CD4-positive, alpha-beta T cell (primary cell): ENCODE measurements at places on chromosomes 6 and 20.

GRCh38 chr6:16696496-16696895, 64.8 kb downstream of the ATXN1 start:
- DNase-seq = no peak
- H3K27ac ChIP-seq = no peak overlapping the region
- no peaks in the 10 kb centered on the region for H3K27me3 ChIP-seq

DNA sequence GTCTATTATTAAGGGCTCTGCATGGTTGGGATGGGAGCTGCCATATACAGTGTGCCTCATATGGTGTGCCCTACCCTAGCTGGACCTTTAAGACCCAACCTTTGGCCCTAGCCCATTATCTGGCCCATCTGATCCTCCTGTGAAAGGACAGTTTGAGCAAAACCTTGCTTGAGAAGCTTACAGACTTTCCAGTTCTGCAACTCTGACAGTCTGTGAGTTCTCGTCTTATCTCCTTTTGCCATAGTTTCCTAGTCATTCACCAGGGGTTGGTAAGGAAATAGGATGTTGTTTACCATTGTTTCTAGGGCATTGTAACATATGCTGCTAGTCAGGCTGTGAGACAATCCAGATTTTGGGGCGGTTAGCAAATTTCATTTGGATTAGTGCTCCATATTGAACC, 17.2 kb downstream of the CTNNBL1 start:
- peaks cover 9% of the 10 kb centered on the region for H3K36me3 ChIP-seq
- no peaks in the 10 kb centered on the region for H3K4me1 ChIP-seq
- H3K27me3 ChIP-seq = no peaks in the 10 kb centered on the region
- no peak overlapping the region for H3K4me3 ChIP-seq
- no peak overlapping the region for H3K27ac ChIP-seq
- DNase-seq = no peak

DNA sequence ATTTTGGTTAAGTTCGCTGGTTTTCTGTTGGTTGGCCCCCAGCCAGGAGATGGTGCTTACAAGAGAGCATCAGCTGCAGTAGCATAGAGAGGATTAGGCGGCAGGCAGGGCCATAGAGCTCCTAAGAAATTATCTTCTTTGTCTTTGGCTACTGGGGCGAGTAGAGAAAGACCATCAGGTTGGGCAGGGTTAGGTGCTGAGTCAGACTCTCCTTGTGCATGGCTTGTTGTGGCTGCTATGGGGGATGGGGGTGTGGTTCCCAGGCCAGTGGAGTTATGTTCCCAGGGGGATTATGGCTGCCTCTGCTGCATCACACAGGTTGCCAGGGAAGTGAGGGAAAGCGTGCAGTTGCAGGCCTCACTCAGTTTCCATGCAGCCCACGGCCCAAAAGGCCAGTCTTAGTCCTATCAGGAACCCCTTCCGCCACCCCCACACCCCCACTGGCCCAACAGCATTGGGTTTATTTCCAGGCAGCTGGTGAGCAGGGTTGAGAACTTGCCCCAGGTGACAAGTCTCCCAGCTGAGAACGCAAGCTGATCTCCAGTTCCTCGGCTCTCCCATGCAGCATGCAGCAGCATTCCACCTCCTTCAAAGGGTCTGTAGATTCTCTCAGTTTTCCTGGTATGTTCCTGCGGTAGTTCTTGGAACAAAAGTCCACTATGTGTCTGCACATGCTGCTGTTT, 243.7 kb downstream of the UTRN start:
- no peaks in the 10 kb centered on the region for H3K27me3 ChIP-seq
- DNase-seq = no peak
- H3K27ac ChIP-seq = no peak overlapping the region
- H3K4me3 ChIP-seq = no peak overlapping the region

GRCh38 chr6:166351715-166352285, 9.5 kb upstream of the SFT2D1 start:
- no peaks in the 10 kb centered on the region for H3K36me3 ChIP-seq
- peaks cover 3% of the 10 kb centered on the region for H3K27me3 ChIP-seq
- H3K4me3 ChIP-seq = no peak overlapping the region
- no peak for DNase-seq

DNA sequence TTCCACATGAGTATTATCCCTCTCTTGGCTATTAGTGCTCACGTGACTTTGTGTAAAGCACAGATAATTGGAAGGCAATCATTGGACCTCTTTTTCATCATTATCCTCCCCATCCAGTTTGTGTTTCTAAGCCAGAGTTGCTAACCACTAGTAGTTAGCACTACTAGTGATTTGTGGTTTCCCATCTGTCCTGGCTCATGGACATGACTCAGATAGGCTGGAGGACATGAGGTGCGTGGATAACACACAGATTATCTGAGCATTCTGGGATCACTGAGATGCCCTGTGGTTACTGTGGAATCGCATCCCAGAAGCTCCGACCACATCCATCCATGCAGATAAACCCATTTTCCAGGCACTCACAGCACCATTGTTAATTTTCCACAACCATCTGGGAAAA, 123.8 kb upstream of the NAA20 start:
- H3K4me1 ChIP-seq = no peaks in the 10 kb centered on the region
- H3K27me3 ChIP-seq = peaks cover 7% of the 10 kb centered on the region
- H3K27ac ChIP-seq = no peak overlapping the region
- H3K4me3 ChIP-seq = no peak overlapping the region
- no peak for DNase-seq

DNA sequence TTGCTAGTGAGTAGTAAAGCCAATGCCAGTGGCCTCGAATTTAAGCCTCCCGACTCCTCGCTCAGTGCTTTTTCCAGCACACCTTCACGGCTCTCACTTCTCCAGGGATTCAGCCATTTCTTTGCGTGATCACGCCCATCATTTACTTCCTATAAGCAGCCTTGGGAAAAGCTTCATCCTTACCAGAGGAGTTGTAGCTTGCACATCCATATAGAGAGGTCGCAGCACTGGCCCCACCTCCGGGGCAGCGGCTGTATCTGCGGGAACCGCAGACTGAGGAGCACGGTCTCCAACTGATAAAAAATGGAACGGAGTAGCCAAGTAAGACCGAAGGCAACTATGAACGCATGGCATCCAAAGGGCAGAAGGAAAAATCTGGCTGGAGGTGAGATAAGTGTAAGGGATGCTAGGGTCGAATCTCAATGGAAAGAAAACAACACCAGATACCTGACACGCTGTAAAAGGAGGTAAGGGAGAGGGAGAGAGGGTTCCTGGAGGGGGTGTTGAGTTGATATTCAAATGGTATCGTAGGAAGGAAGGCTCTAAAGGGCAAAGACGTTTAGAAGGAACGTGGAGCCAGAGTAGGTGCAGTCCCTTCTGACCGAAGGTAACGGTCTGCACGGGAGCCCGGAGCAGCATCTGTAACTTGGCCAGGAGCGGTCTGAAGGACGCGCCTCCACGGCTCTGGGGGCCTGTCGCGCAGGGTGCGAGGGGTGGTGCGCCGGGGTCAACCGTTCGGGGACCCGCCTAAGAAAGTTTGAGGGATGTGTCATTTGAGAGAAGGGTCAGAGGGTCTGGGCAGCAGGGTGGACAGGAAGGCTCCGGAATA, 640 bp downstream of the NFS1 start:
- peak overlapping the region; percentile 95 for H3K4me3 ChIP-seq
- H3K36me3 ChIP-seq = peaks cover 38% of the 10 kb centered on the region
- no peak for DNase-seq

DNA sequence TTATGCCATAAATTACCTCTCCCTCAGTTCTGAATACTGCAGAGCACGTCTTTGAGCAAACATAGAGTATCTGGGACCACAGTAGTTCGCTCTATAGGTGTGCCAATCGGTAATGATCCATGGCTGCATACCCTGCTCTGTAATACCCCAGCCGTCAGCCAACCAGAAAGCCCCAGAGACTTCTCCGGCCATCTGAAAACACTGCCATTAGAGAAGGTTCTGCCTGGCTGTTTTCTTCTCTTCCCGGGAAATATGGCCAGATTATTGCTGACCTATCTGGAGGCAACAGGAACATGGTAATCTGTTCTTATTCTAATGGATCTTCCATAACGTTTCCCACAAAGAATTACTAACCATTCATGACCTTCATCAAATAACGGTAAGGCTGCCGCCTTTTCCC, 139.9 kb downstream of the RPS12 start:
- no peak overlapping the region for H3K27ac ChIP-seq
- H3K36me3 ChIP-seq = no peaks in the 10 kb centered on the region
- H3K27me3 ChIP-seq = peaks cover 4% of the 10 kb centered on the region

DNA sequence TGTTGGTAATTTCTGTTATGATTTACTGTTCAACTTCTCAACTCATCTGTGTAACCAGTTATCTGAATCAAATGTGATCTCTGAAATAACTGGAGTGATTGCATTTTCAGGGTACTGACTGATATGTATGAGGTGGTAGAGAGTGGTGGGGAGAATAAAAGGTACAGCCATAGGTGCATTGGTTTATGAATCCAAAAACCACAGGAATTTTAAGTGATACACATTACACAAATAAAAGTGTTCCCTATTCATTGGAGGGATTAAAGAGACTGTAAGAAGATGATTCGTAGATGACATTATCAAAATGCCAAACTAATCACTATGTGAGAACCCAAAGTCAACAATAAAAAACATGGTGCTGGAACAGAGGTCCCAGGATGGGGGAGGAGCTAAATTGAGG, 158.7 kb upstream of the RSPO3 start:
- H3K27ac ChIP-seq = no peak overlapping the region
- H3K4me3 ChIP-seq = no peak overlapping the region
- H3K36me3 ChIP-seq = no peaks in the 10 kb centered on the region
- DNase-seq = no peak
- H3K4me1 ChIP-seq = no peaks in the 10 kb centered on the region

DNA sequence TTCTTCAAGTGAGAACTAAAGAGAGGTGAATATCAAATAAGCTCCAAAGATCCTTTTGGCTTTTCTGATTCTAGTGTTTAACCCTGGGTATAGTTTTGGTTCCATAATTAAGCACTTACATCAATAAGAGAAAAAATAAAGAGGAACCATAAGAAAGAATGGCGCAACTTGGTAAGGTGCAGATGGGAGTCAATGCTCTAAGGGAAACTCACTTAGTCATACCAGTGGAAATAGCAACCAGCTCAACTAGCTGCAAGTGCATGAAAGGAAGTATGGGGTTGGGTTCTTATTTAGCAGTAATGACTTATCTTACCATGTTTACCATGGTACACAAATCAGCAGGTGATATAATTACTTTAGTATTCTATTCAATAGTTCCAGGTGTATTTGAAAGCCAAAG, 296.5 kb upstream of the RUNX2 start:
- H3K27ac ChIP-seq = no peak overlapping the region
- H3K4me3 ChIP-seq = no peak overlapping the region

- H3K4me3 ChIP-seq = no peak overlapping the region
- no peak for DNase-seq
- no peaks in the 10 kb centered on the region for H3K27me3 ChIP-seq
- no peak overlapping the region for H3K27ac ChIP-seq
- no peaks in the 10 kb centered on the region for H3K4me1 ChIP-seq
Measured at GRCh38 chr6:125951323-125951722, 5.2 kb upstream of the HINT3 start.

GRCh38 chr20:9195031-9195430, 126.1 kb downstream of the PLCB4 start:
- no peak overlapping the region for H3K4me3 ChIP-seq
- DNase-seq = no peak
- no peaks in the 10 kb centered on the region for H3K36me3 ChIP-seq

GRCh38 chr20:31566658-31567379, 38.3 kb upstream of the ID1 start:
- no peaks in the 10 kb centered on the region for H3K27me3 ChIP-seq
- H3K36me3 ChIP-seq = peaks cover 51% of the 10 kb centered on the region
- no peak for DNase-seq
- no peak overlapping the region for H3K4me3 ChIP-seq
- H3K27ac ChIP-seq = no peak overlapping the region
- peaks cover 15% of the 10 kb centered on the region for H3K4me1 ChIP-seq

DNA sequence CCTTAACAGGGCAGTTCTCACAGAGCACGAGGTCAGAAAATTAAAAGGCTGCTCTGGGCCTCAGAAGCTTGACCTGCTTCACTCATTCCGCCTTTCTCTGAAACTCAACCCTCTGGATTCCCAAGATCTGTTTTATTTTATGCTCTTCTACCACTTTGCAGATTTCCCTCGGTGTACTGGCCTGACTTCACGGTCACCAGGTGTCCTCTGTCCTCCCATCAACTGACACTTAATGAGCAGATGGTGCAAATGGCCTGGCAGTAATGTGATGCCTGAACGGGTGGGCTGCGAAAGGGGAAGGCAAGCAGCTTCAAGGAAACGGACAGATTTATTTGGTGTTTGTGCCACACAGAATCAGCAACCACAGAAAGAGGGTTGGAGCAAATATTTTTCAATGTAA, 169.7 kb upstream of the TFAP2D start:
- no peaks in the 10 kb centered on the region for H3K4me1 ChIP-seq
- H3K27me3 ChIP-seq = no peaks in the 10 kb centered on the region
- no peak overlapping the region for H3K4me3 ChIP-seq
